NB4 (cell line): ENCODE measurements at places on chromosomes 4 and X.
A peak's percentile ranks its signal among the peaks of the same experiment; 100 is the strongest.

DNA sequence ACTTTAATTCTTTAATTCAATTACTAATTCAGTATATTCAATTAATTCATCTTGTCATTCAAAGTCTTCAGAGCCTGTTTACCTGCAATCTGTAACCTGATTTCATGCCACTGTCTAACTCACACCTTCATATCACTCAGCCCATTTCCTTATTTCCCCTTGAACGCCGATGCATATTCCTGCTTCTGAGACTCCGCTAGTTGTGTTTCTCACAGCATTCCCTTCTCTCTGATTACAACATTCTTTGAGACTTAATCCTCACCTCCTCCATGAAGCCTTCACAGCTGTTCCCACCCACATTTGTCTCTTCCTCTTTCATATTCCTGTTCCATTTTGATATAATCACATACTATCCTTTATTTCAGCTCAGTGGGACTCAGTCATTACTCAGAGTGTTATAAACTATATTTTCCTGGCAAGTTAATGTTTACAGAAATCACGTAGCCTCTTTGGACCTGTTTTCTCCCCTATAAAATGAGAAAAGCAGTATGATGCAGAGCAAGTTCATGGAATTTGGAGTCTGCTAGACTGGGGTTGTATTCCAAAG lies 69.0 kb downstream of the MAP9 start:
- DNase-seq: no peak

DNA sequence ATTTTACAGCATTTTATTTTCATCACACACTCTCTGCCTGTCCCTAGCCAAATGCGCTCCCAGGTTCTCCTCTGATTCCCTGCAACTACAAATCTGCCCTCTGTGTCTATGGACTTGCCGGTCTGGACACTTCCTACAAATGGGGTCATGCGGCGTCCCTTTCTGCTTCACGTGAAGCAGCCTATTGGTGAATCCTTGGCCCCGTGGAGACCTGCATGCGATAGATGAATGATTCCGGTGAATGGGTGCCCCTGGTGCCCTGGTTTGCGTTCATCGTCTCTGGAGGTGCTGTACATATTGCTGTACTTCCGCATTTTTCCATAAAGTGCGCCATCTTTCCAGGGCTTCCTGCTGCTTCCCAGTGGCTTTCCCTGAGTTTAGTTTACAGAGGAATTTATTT lies 27.5 kb upstream of the CLCN4 start:
- DNase-seq: no peak

- DNase-seq: peak; percentile 47
Measured at GRCh38 chr4:27040356-27040755, 179.7 kb downstream of the STIM2 start.

DNA sequence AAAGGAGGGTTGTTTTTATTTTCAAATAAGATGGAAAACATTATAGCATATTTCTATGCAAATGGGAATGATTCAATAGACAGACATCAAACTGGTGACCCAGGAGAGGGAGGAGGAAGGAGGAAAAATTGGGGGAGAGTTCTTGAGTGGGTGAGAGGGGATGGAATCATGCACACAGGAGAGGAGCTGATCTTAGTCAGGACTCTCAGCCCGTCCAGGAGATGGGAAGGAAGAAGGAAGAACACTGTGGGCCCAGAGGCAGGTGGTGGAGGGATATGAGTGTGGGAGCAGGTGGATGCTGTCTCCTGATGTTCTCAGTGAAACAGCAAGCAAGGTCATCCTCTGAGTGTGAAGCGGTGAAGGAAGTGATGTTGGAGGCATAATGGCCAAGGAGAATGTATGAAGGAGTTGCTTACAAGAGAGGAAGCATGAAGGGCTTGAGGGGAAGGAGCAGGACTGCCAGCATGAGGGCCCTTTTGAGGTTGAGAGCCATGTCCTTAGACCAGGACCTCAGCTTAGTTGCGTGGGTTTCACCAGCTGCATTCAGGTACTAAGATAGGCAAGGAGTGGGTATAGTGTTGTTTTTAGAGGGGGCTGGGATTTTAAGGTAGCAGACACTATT lies 161.7 kb upstream of the NAP1L5 start:
- no peak for DNase-seq

DNA sequence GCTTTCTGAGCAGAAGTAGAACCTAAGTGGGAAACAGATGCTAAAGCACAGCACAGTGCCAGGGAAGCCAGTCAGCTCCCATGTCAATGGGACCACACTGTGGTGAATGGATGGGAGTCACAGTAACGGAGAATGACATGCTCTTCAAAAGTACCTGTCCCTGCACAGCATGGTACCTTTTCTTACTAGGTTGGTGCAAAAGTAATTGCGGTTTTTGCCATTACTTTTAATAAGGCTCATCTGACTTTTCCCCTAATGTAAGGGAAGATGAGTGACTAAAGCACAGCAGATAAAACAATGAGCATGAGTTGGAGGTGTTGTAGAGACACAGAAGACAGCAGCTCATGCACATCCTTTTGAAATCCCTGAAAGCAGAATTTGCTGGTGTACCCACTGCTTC lies 62.3 kb downstream of the CCNG2 start:
- DNase-seq: no peak

GRCh38 chr4:14910411-14910810 lies 91.9 kb upstream of the CPEB2 start:
- no peak for DNase-seq

- no peak for DNase-seq
Measured at GRCh38 chr4:57443308-57443707, 333.1 kb upstream of the IGFBP7 start.

GRCh38 chr4:89781321-89781720 lies 55.6 kb downstream of the SNCA start:
- DNase-seq: no peak

GRCh38 chr4:6357476-6357875 lies 87.8 kb downstream of the WFS1 start:
- no peak for DNase-seq

- no peak for DNase-seq
Measured at GRCh38 chr4:122635205-122635604, 14.3 kb upstream of the IL21 start.

DNA sequence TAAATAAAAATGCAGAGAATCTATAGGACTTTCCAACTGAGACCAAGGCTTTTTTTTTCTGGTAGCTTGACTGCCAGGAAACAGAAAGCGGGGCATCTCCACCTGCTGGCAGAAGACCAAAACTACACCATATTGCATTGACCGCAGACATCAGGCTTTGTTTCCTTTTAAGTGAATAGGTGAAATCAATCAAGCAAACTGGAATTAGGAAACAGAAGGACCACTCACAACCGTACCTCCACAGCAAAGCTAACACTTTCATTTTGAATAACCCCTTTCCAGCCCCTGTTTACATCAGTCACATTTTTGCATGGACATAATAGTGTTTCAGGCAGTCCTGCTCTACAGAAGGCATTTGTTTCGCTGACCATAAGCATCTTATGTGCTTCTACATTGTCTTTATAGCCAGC lies 218.2 kb downstream of the IDS start:
- peak; percentile 60 for DNase-seq

DNA sequence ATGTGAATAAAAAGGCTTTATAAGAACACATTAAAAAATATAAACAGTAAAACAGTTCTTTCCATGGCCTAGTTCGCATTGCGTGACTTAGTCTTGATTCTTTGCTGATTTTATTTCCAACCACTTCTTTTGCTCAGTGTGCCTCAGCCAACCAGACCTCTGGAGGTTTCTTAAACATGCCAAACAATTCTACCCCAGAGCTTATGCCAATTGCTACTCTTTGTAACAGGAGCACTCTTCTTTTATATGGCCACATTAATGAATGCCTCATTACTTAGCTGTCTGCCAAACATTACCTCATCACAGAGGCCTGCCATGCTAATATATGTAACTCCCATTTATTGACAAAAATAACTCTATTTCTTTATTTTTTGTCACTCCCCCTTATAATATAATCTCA lies 202.3 kb downstream of the NDST4 start:
- no peak for DNase-seq

DNA sequence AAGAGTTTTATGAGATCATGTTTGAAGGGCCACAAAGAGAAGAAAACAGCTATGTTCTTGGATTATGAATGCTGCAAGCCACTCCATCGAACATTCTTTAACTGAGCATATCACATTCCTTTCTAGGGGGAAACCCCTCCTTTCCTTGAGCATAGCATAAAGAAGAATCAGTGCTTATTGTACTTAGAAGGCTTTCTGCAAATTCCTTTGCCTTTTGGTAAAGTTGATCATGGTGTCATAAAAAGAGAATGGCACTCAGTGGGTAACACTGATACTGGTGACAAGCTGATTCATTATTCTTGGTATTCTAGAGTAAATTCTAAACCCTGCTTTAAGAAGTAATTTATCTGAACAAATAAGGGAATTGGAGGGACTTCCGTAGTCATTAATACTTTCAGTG lies 88.5 kb upstream of the GPR34 start:
- no peak for DNase-seq

DNA sequence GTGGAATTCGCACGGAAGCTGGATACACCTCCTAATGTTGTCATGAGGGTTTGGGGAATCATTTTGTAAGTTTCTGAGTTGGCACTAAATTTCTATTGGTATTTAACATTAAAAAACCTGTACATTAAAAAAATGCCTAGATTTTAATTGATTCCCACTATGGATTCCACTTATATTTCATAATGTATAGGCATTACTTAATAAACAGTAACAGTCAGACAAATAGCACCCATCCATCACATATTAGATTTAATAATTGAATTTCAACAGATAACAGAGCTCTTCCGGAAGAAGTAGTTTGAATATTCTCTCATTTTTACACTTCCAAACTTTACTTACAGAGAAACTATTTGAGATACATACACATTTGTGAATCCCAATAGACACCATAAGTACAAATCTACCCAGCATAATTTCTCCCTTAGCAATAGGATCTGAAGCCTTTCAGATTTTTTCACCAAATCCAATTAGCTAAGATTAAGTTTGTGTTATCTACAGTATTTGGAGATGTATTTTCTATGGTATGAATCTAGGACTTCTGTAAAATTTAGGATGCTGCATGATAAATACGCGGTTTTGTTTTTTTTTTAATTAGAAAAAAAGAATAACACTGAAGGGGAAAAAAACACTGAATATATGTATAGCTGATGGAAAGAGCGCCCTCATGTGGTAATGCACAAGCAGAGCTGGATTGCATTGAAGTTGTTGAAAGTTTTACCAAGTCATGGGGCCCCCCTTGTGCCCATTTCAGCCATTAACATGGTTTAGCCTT lies 12.2 kb upstream of the ODAM start:
- DNase-seq: peak; percentile 65

DNA sequence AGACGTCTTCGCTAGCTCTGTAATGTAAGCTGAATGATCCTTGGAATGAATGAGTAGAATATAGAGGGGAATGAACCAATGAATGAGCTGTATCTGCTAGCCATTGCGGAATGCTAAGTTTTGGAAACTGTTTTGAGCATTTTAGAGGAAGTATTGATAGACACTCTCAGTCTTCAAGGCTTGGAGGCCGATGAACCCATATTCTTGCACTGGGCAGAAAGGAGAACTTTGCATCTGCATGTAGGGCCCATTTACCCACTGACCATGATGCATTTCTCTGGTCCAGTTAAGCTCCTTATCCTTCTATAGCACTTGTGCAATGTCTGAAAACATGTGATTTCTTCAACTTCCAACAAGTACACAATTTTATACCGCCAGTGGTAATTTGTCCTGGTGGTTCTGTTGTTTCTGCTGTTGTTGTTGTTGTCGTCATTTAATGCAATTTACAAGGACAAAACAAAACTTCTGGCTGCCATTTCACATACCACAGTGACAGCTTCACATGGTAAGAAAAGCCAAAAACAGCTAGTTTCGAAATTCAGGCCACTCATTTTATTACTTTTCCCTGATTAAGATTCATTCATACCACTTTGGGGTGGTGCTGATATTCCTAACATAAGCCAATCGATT lies 85.0 kb upstream of the MTM1 start:
- no peak for DNase-seq
